ENCODE measurements at places on chromosomes 7 and 10.
A peak's percentile ranks its signal among the peaks of the same experiment; 100 is the strongest.

GRCh38 chr10:88913788-88914187 lies 33.7 kb downstream of the STAMBPL1 start:
- DNase-seq = no peak

- no peak for DNase-seq
Measured at GRCh38 chr7:112819536-112819935, 29.3 kb upstream of the TMEM168 start.

DNA sequence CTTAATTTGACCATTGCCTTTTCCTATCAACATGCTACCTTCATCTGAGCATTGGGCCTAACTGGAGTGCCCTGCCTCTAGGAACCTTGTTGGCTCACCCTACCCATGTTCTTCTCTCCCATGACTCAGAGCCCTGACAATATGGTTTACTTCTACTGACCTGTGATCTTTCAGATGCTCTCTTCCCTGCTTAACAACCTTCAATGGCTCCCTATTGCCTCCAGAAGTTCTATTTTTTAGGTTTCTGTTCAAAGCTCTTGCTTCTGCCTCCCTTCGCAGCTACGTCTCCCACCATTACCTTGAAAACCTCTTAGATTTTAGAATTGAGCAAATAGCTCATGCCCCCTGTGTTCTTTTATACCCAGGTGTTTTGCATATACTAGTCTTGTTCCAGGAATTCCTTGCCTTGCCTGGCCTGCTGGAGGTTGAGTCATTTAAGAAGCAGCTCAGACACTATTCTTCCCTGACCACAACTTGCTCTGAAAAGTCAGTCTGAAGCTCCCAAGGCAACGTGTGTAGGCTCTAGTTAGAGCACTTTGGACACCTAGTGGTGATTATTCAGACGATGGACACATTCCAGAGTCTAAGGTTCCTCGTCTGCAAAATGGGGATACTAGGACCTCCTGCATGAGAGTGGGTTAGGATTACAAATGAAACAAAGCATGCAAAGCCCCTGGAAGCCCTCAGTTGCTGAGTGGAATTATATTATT lies 64.4 kb upstream of the EMX2 start:
- peak; percentile 36 for DNase-seq

DNA sequence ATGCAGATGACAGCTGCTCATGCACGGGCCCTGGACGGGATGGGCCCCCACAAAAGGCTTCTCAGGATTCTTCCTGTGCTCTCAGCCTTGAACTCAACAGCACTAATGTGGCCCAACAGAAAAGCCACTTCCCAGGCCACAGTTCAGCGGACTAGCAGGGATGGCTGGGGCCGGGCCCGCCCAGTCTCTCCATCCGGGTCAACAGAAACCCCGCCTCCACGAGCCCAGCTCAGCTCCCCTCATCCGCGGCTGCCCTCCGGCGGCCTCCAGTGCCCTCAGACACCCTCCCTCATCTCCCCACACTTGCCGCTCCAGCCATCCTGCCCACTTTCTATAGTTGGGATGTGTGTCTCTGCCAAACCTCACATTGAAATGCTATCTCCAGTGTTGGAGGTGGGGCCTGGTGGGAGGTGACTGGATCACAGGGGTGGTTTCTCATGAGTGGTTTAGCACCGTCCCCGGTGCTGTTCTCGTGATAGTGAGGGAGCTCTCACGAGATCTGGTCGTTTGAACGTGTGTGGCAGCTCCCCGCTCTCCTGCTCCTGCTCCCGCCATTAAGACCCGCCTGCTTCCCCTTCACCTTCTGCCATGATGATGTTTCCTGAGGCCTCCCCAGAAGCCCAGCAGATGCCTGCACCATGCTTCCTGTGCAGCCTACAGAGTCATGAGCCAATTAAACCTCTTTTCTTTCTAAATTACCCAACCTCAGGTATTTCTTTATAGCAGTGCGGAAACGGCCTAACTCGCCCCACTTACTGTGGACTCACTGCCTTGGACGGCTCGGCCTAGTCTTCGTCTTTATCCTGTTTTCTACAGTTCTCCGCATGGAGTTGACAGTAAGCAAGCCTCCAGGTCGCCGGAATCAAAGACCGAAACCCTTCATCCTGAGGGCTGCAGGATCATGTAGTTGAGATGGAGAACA lies 169.9 kb upstream of the RNF32 start:
- no peak for DNase-seq

DNA sequence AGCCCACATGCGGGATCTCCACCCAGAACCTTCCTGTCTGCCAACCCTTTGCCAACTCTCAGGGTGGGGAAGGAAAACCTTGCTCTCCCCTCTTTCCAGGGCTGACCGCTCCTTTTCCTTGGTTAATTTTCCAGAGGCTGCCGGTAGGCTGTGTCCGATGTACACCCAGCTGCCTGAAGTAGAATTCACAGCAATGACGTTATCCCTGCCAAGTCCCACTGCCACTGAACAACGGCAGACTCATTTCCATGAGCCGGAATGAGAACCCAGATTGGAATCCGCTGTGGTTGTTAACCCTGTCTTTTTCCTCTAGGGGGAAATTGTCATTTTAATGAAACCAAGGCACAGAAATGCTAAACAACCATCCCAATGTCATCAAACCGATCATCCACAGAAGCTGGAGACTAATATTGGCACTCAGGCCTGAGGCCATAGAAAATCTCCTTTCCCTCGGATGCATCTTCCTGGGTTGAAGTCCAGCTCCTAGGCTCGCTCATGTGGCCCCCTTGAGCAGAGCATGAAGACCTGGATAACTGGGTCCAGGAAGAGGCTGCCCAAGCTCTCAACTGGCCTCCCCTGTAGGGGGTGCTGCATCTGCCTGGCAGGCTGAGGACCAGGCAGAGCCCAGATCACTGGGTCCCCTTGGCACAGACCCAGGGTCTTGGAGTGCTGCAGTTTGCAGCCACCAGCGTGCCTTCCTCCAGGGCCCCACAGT lies 30.4 kb downstream of the KLRG2 start:
- peak; percentile 19 for DNase-seq

DNA sequence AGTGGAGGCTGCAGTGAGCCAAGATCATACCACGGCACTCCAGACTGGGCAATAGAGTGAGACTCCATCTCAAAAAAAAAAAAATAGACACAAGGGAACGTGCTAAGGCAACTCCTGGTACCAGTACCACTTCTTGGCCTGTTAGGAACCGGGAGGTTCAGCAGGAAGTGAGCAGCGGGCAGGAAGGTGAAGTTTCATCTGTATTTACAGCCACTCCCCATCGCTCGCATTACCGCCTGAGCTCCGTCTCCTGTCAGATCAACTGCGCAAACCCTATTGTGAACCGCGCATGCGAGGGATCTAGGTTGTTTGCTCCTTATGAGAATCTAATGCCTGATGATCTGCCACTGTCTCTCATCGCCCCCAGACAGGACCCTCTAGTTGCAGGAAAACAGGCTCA lies 69.9 kb upstream of the FOXK1 start:
- no peak for DNase-seq

DNA sequence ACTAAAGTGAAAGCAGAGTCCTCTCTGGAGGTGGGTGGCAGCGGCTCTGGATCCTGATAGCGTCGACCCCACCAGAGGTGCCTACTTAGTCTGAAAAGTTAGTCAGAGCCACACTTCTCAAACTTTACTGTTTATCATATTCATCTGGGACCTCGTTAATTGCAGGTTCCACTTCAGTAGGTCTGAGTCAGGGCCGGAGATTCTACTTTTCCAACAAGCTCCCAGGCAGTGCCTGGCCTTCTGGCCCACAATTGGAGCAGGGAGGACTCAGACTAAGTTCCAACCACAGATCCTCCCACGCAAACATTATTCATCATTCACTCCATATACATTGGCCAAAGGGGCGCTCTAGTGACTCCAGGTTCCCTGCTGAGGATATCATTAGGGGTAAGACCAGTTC lies 78.1 kb downstream of the VSTM4 start:
- DNase-seq = peak; percentile 36

DNA sequence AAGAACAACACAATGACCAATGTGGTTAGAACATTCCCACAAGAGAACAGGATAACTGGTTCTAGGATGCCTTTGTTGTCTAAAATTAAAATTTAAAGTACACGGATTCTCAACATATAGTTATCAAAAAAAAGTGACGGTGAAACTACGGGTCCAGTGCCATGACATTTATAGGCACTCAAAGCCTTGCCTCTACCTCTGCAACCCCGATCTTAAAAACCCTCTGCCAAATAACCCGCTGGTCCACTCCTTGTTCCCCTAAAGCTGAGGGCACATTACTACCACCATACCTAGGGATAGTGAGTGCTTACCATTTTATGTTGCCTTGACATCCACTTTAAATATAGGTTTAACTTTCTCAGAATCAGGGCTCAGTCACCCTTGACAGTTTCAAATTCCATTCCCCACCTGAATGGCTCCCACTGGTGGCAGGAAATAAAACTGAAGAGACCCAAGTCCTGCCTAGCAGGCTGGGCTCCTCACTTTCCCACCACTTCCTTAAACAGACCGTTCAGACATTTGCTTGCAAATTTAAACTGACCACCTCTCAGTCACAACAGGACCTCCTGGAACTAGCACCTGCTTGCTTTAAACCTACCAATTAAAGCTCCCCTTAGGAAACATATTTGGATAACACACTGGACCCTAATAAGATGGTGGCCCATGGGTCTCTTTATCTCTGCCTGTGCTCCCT lies 169.9 kb upstream of the ASAH2 start:
- DNase-seq = no peak

- no peak for DNase-seq
Measured at GRCh38 chr7:98621573-98622482, 4.7 kb downstream of the NPTX2 start.

DNA sequence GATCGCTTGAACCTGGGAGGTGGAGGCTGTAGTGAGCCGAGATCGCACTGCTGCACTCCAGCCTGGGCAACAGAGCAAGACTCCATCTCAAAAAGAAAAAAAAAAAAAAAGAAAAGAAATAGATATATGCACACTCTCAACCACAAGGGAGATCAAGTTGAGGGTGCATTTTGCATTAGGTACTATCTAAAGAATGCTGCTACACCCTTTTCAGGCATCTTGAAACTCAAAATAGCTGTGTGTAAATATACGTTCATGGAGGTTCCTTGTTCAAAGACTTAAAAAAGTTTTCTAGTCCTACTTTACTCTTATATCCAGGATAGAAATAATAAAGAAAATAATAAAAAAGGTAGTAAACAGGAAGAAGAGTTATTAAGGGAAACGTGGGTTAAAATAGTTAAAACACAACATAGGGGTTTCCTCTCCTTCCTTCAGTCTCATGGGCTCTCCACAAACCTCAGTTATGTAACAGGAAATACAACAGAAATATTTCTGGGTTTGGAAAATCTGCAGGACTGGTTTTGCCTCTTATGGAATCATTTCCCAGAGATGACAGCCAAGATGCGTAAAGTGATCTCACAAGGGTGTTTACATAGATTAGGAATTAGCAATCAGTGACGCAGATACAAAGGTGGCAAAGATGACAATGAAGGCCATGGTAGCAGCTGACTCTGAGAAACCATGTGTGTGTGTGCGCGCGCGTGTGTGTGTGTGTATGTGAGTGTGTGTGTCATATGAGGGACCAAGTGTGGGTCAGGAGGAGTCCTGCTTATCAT lies 15.1 kb downstream of the STEAP4 start:
- DNase-seq = peak; percentile 4

- DNase-seq = peak; percentile 96
Measured at GRCh38 chr10:6239213-6239991, 36.7 kb downstream of the PFKFB3 start.

GRCh38 chr7:34823650-34824258 lies 165.7 kb downstream of the NPSR1 start:
- DNase-seq = no peak

- DNase-seq = no peak
Measured at GRCh38 chr7:45921381-45921698, 268 bp upstream of the IGFBP3 start.

DNA sequence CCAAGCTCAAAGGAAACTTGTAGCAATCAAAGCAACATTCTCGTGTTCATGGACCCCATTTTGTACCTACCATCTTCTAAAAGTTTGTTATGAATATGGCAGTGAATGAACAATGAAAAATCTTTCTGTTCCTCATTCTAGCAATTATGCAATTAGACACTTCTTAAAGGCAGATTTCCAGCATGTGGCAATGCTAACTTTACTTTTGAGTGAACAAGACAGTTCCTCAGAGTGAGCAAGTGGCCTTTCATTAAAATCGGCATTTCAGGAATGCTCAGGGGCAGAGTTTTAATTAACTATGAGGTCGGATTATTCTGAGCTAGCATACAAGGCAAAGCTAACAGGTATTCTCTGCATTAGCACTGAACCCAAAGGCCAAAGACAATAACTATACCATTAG lies 48.4 kb upstream of the NFE2L3 start:
- no peak for DNase-seq

DNA sequence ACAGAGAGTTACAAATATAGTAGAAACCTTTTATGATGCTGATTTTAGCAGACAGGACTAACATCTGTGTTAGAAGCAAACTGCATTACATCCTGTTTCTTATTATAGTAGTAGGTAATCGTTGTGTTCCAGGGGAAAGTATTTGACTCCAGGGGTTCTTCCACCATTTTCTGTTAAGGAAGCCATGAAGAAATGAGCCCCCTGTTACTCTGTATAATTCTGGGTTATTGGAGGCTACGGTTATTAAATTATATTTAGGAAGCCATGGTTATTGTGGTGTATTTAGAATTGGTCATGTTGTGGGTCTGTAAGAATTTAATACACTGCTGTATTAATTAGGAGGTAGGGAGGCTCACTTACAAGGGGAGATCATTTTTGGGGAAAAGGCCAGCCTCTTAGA lies 175.8 kb upstream of the AGK start:
- DNase-seq = no peak

GRCh38 chr10:58486821-58487220 lies 25.9 kb upstream of the BICC1 start:
- DNase-seq = no peak

GRCh38 chr7:75889223-75889825 lies 10.5 kb downstream of the RHBDD2 start:
- no peak for DNase-seq

DNA sequence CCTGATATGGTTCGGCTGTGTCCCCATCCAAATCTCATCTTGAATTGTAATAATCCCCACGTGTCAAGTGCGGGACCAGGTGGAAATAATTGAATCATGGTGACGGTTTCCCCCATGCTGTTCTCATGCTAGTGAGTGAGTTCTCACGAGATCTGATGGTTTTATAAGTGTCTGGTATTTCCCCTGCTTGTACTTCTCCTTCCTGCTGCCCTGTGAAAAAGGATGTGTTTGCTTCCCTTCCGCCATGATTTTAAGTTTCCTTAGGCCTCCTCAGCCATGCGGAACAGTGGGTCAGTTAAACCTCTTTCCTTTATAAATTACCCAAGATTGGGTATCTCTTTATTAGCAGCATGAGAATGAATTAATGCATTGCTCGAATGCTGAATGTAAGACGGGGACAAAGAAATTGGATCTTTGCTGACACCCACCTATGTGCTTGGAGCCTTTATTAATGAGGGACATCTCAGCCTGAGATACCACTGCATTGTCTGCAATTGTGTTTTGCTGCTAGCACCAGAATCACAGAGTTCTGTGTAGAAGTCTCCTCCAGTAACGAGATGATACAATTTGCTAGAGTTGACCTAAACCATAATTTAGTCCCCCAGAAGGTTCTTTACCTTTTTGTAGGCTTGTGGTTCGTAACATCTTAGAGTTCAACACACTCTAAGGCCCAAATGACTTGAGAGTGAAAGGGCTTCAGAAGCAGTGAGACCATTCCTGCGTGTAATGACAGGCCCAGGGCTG lies 28.6 kb downstream of the SLC35B4 start:
- DNase-seq = no peak

- peak; percentile 35 for DNase-seq
Measured at GRCh38 chr10:33900596-33900995, 566.1 kb upstream of the NRP1 start.

GRCh38 chr10:116733566-116733965 lies 8.8 kb downstream of the HSPA12A start:
- no peak for DNase-seq
